ENCODE measurements at places on chromosomes 12 and 14. TPM values are rescaled to one million over a fixed set of nuclear protein-coding genes. Genes with fewer than 3 reads are reported as not detected.

REM2 gene
- 0.14 TPM for total RNA-seq

OASL gene
- 0.50 TPM for total RNA-seq

SLC6A12 gene
- not detected for total RNA-seq

NR1H4 gene
- total RNA-seq = not detected

SMIM10L1 gene
- total RNA-seq = 5.2 TPM

TAS2R43 gene
- total RNA-seq = not detected

HOXC6 gene
- total RNA-seq = not detected

FAM222A gene
- 0.34 TPM for total RNA-seq

KRT72 gene
- total RNA-seq = not detected

MFAP5 gene
- total RNA-seq = 19.5 TPM

SERPINA12 gene
- not detected for total RNA-seq

ACOT4 gene
- total RNA-seq = 0.68 TPM

BHLHE41 gene
- total RNA-seq = 1.1 TPM

Data from nasal cavity respiratory epithelium epithelial cell of viscerocranial mucosa (primary cell).